ENCODE measurements at places on chromosomes 3 and 15.

DNA sequence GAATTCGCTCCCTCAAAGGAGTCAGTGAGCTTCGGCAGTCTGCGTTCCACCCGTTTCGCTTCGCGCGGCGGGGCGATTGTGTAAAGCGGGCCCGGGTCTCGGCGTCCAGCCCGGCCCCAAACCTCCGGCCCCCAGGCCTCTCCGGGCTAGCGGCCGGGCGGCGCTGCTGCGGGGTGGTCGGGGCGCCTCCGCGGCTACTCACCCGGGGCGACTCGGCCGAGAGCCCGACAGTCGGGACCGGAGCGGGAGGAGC is 412 bp downstream of the CHDH start:
- DNase-seq, result no peak

DNA sequence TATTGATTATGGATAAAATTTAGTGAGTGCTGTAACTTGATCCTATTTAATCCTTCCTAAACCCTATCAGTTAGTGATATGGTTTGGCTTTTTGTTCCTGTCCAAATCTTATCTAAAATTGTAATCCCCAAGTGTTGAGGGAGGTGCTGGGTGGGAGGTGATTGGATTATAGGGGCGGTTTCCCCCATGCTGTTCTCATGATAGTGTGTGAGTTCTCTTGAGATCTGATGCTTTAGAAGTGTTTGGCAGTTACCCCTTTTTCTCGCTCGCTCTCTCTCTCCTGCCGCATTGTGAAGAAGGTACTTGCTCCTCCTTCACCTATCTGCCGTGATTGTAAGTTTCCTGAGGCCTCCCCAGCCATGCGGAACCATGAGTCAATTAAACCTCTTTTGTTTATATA is 134.0 kb upstream of the SUCLG2 start:
- no peak for DNase-seq

DNA sequence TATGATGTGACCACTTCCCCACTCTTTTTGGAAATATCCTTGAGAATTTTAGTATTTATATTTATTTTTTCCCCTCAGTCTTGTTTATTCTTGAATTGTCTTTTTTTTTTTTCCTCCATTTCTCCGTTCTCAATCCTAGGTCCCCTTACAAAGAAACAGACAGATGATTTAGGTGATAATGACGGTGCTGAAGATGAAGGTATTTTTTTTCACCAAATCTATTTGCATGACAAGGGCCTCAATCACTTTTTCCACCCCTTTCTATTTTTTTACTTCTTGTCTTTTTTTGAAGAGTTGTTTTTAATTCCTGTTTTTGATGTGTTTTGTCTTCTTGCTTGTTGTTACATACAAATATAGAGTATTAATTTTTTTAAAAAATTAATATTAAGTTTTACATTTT is 402.6 kb downstream of the NLGN1 start:
- no peak for DNase-seq

GRCh38 chr3:105431200-105431599 is 64.5 kb downstream of the ALCAM start:
- DNase-seq, result no peak

DNA sequence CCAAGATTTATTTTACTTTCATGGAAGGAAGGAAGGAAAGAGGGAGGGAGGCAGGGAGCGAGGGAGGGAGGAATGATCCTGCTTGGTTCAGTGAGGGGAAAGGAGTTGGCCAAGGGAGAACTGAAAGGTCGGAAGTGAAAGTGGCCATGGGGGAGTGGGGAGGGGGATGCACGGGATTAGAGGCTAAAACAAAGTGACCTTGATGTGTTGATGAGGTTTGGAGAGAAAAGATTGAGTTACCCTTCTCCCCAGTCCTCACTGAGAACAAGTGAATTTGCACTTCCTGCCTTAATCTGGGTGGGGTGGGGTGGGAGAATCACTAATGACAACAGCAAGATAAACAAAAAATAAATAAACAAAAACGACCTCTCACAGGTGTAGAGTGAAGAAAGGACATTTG is 212.0 kb upstream of the TLE3 start:
- DNase-seq, result no peak

DNA sequence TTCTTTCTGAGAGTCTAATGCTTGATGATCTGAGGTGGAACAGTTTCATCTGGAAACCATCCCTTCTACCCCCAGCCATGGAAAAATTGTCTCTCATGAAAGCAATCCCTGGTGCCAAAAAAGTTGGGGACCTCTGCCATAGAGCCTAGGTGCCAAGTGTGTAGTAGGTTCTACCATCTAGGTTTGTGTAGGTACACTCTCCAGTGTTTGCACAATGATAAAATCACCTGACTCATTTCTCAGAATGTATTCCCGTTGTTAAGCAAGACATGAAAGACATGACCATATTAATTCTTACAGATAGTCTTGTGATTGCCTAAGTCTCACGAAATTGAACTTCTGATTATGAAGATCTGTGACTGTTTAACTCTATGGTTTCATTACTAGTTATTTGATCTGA is 68.6 kb downstream of the KAT2B start:
- DNase-seq, result no peak

- DNase-seq, result no peak
These were observed 13.3 kb downstream of the ETV5 start for GRCh38 chr3:186095561-186096081.

GRCh38 chr3:172334671-172335207 is 113.5 kb downstream of the GHSR start:
- DNase-seq, result no peak

GRCh38 chr15:91168457-91168856 is 68.4 kb downstream of the SV2B start:
- DNase-seq, result no peak

GRCh38 chr3:36397841-36398240 is 17.5 kb downstream of the STAC start:
- no peak for DNase-seq

GRCh38 chr15:101346928-101347327 is 51.9 kb upstream of the SNRPA1 start:
- DNase-seq, result no peak

GRCh38 chr15:50148362-50148963 is 29.4 kb upstream of the ATP8B4 start:
- DNase-seq, result no peak

DNA sequence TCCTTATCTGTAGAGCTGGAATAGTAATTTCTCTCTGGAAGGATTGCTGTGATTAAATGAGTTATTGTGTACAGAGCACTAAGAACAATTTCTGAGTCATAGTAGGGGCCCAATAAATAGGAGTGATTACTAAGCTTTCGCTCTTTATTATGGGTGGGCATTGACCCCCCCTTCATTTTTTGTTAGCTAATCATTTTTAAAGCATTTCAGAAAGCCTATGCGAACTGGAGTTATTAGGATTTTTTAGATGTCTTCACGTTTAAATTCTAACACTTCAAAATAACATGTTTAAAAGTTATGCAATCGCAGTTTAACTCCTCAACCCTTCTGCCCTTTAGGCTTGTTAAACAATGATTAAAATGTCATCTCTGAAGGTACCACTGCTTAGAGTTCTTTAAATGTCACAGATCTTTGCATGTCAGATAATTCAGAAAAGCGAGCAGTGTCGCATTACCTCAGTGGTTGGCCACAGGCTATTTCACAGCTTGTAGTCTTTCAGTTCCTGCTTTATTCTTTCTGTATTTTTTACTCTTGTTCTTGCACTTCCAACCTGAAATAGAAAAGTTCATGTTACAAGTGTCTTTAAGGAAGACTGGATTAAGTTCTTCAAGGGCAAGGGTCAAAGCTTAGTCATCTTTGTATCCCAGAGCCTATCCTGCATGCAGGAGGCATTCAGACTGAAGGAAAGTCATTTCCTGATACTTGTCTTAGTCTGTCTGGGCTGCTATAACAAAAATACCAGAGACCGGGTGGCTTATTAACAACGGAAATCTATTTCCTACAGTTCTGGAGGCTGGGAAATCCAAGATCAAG is 102.9 kb downstream of the FNDC3B start:
- DNase-seq, result no peak

- no peak for DNase-seq
These were observed 2.7 kb upstream of the PCCB start for GRCh38 chr3:136247436-136247835.

Data from stimulated activated CD4-positive, alpha-beta T cell treated with anti-CD3 and anti-CD28 coated beads, TNF-alpha, amount 100 ng/mL, for 24 hours (primary cell).